A549 treated with Mapracorat at 1 μM for 4 hours (cell line): ENCODE measurements at places on chromosomes 1 and 21. TPM values are rescaled to one million over a fixed set of nuclear protein-coding genes. Genes with fewer than 3 reads are reported as not detected.

The FCGR3A gene
- not detected in 5 replicates for total RNA-seq

The GPR37L1 gene
- total RNA-seq = 0.10 to 0.16 TPM (median 0.15 TPM) in 5 replicates

The TPTE gene
- total RNA-seq = not detected in 5 replicates

The S100A3 gene
- 103 to 117 TPM (median 114 TPM) in 5 replicates for total RNA-seq

The KRTAP12-2 gene
- total RNA-seq = not detected in 5 replicates
